ENCODE measurements at places on chromosomes 16 and 17.
A peak's percentile ranks its signal among the peaks of the same experiment; 100 is the strongest.

GRCh38 chr16:79980650-79981521, 380.3 kb upstream of the MAF start:
- no peak for DNase-seq

DNA sequence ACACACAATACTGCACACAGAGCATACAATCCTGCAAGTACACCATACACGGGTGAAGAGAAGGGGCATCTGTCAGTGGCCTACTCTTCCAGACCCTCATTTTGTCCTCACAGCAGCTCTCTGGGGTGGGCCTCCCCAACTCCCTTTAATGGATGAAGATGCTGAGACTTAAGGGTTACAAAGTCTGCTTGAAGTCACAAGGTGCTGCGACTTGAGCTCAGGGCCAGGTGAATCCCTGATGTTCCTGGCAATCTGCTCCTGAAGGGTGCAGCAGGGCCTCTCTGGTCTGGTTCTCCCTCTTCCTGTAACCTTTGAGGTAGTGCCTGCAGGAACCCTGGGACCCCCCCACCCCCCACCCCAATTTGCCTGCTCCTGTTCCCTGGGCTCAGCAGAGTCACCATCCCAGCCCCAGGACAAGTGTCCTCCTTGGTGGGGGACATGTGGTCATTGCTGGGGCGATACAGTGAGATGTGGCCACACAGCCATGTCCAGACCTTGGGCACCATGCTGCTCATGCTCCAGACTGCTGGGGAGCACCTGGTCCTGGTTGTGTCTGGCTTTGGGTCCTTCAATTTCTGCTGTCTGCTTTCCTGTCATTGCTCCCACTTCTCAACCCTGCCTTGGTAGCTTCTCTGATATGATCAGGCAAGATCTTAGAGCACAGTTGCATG, 107.5 kb downstream of the METRNL start:
- no peak for DNase-seq

- no peak for DNase-seq
Observed at GRCh38 chr16:65959983-65960382, 406.5 kb upstream of the CDH5 start.

DNA sequence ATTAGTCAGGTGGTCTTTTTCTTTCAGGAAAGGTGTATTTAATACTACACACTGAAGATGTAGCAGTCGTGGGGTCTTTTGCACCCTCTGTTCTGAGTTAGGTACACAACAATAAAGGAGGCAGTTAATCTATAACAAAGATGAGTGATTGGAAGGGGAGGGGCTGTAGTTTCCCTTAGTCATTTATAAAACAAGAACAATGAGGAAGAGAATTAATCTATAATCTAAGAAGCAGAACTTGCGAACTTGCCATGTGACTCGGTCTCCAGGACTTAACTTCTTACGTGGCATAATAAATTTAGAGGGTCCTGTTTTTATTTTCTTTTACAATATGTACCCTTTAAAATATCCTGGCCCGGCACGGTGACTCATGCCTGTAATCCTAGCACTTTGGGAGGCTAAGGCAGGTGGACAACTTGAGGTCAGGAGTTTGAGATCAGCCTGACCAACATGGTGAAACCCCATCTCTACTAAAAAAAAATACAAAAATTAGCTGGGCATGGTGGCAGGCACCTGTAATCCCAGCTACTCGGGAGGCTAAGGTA, 8.6 kb upstream of the APPBP2 start:
- DNase-seq: no peak

GRCh38 chr16:4494746-4495490, 18.7 kb downstream of the HMOX2 start:
- no peak for DNase-seq

GRCh38 chr17:30093463-30094147, 23.0 kb upstream of the NSRP1 start:
- peak; percentile 24 for DNase-seq

GRCh38 chr17:31843070-31843745, 15.8 kb downstream of the COPRS start:
- no peak for DNase-seq

- DNase-seq: peak; percentile 44
Observed at GRCh38 chr17:2400474-2400866, 390 bp downstream of the MNT start.

DNA sequence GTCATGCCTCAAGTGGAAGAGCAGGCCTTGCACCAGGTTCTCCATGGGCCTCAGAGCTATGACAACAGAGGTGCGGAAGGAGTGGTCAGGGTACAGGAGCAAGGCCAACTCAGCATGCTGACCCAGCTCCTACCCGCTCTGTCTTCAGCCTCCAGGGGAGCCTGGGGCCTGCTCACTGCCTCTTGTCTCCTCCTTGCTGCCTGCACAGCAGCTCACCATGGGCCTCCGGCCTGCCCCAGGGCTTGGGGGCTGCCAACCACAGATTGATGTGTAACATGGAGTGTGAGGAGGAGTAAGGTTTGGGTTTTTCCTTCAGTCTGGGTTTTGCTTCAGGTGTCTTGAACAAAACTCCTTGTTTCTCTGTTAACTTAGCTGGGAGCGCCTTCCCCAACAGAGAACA, 62.1 kb downstream of the PLD6 start:
- DNase-seq: no peak

DNA sequence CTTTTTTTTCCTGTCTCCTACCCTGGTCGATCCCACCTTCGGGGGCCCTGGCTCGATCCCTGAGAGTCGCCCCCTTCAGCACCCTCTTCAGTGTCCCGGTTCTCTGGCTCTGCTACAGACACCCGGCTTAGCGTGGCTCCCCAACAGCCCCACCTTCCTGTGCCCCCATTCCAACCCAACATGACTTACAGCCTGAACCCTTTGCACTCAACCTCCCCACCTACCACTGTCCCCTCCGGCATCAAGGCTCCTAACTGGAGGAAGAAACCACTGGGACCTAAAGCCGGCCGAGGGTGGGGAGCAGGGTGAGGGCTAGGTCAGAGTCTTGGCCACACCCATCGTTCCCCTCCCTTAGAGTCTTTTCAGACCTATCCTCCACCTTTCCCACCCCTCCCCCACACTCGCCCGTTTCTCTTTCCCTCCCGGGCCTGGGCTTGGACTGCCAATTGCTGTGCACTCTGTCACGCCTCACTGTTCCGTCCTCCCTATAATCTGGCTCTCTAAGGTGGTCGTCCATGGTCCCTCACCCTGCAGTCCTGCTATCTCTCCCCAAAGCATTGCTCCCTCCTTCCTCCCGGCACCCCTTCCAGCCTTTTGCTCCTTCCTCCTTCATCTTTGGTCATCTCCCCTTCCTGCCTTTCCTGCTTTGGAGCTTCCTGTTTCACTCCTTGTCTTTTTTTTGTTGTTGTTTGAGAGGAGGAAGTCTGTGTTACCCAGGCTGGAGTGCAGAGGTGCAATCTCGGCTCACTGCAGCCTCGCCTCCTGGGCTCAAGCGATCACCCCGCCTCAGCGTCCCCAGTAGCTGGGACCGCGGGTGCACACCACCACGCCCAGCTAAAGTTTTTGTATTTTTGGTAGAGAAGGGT, 890 bp upstream of the CLDN7 start:
- DNase-seq: no peak

- no peak for DNase-seq
Observed at GRCh38 chr17:16814439-16814838, 124.4 kb downstream of the CCDC144A start.

- no peak for DNase-seq
Observed at GRCh38 chr16:14419817-14420216, 210.2 kb downstream of the PARN start.

- no peak for DNase-seq
Observed at GRCh38 chr16:79328402-79329165, 272.0 kb downstream of the MAF start.

GRCh38 chr17:40345161-40345993, 19.2 kb downstream of the GJD3 start:
- peak; percentile 40 for DNase-seq

GRCh38 chr16:59737274-59737673, 1003.2 kb upstream of the GOT2 start:
- DNase-seq: no peak

DNA sequence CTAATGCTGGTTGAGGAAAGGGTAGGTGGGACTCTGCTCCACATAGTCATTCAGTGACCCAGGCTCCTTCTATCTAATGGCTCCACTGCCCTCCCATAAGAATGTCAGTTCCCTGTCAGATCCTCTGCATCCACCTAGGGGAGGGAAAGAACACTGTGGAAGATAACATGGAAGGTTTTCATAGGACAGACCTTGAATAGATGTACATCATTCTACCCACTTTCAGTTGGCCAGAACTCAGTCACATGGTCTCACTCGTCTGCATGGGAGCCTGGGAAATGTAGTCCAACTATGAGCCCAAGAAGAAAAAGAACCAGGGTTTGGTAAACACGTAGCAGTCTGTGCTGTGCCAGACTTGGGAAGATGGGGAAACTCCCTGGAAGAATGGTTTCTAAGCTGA, 27.1 kb upstream of the SCNN1B start:
- no peak for DNase-seq

GRCh38 chr17:41467561-41467960, 375 bp upstream of the KRT32 start:
- no peak for DNase-seq

- no peak for DNase-seq
Observed at GRCh38 chr17:75065562-75066151, 18.6 kb downstream of the KCTD2 start.

DNA sequence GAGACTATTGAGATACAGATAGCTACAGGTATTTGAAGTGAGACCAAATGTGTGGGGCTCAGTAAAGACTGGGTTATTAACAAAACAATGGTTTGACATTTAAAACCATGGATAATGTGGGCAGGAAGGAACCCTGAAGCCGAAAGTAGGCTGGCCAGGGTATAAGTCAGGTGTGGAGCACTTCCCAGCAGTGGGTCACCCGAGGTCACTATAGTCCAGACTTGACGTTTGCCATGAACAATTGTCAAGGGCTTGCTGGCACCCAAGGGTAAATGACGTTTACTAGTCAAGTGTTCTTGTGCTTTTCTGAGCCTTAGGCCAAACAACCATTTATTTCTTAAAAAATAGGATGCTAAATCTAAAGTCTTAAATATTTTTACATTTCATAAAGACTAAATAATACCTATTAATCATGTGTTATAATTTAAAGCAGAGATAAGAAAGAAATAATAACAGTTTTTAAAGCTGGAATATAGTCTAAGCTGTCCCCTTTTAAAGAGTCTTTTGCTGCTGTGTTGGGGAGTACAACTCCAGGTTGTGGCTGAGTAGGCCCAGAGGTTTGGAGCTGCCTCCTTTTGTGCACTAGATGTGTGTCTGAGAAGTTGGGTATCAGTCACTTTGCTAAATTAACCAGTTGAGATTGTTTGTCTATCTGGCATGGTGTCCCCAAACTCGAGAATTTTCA, 15.7 kb downstream of the ALDH3A2 start:
- no peak for DNase-seq

DNA sequence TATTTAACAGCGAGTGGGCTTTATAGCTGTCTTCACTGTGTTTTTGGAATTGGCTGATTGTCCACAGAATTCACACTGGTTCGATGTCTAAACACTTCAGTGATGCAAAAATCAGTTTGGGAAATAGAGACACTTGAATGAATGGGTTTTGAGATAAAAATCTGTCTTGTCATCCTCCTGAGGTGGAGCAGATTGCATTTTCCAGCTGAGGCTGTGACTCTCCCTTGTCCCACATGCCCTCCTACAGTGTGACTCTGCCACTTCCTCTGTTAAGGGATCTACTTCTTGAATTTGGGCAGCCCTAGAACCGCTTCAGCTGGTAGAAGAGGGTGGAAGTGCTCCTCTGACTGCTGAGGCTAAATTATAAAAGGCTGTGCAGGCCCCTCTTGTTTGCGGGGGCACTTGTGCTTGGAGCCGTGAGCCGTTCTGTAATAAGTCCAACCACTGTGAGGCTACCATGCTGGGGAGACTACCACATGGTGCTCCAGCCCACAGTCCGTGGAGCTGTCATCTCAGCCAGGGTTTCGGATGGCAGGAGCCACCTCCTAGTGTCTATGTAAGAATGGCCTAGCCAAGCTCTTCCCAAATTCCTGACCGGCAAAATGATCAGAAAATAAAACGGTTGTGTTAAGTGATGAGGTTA, 175.9 kb downstream of the SPECC1 start:
- DNase-seq: no peak

GRCh38 chr16:5706211-5706610, 608.6 kb upstream of the EEF2KMT start:
- no peak for DNase-seq

- DNase-seq: no peak
Observed at GRCh38 chr17:35519906-35520442, 17.5 kb downstream of the SLFN12L start.

DNA sequence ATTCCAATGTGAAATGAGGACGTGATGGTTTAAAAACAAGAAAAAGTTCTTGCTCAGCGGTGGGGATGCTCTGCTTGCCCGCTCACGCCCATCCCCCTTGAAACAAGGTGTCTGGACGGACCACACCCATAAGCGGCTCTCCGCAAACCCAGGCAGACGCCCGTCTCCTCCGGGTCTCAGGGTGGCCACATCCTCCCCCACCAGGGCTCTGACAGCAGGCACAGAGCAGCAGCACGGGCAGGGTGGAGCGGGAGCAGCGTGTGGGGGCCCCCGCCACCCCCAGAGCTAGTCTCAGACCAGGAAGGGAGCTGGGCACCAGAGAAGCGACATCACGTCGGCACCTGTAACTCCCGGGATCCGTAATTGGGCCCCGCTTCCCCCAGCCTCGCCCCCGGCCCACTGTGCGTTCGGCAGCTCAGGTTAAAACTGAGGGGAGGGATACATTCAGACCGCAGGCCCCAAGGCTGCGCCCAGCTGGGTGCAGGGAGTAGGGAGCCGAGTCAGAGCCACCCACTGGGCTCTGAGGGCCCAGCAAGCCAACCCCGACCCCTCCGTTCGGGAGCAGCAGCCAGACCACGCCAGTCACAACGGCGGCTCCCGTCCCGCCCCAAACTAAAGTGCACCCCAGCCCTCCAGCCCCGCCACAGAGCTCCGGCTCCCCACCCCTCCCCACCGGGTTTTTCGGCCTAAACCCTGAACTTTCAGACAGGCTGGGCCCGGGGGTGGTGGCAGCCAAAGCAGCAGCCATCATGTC, 22.0 kb downstream of the CLUH start:
- DNase-seq: no peak

- no peak for DNase-seq
Observed at GRCh38 chr16:13999895-14000425, 71.2 kb upstream of the MRTFB start.

DNA sequence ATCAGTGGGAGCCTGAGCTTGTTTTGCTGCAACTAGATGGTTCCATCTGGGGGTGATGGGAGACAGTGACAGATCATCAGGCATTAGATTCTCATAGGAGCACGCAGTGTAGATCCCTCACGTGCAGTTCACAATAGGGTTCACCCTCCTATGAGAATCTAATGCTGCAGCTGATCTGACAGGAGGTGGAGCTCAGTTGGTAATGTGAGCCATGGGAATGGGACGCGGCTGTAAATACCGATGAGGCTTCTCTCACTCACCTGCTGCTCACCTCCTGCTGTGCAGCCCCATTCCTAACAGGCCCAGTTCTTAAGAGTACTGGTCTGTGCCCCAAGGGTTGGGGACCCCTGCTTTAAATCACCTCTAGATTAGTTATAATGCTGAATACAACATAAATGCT, 137.5 kb upstream of the PLEKHM1 start:
- DNase-seq: no peak

- no peak for DNase-seq
Observed at GRCh38 chr16:68408967-68409366, 39.3 kb downstream of the SMPD3 start.

- DNase-seq: no peak
Observed at GRCh38 chr16:78179666-78180065, 80.2 kb downstream of the WWOX start.

- no peak for DNase-seq
Observed at GRCh38 chr17:74959826-74960515, 12.6 kb downstream of the HID1 start.

GRCh38 chr16:50542703-50543102, 5.5 kb upstream of the NKD1 start:
- no peak for DNase-seq

GRCh38 chr16:69171325-69172084, 15.5 kb upstream of the SNTB2 start:
- no peak for DNase-seq

All from activated CD4-positive, alpha-beta T cell treated with anti-CD3 and anti-CD28 coated beads, Interleukin-2, amount 50 U/mL, for 1 hour (primary cell).